ENCODE measurements at places on chromosomes 11 and 22.

GRCh38 chr22:24427500-24428164 is at the start of gene ADORA2A:
Gene ADORA2A (plus strand): TSS chr22:24427599. CDS start chr22:24433405, 5,806 bp downstream.
- no peak for DNase-seq

DNA sequence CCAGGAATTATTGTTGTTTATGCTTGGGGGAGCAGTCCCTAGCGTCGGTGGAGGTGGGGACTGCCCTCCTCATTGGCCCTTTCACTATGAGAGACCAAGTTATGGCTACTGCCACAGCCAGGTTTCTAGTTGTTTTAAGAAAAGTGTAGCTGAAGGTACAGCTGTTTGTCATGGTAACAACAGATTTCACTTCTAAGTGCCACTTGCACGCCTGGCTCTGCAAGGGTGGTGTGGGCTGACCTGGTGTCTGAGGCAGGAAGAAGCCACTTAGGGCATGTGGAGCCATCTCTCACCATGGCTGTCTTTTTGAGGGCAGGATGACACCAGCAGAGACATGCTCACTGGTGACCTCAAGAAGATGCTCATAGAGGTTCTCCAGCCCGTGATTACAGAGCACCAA is 46.3 kb upstream of the MPEG1 start:
- DNase-seq: no peak

DNA sequence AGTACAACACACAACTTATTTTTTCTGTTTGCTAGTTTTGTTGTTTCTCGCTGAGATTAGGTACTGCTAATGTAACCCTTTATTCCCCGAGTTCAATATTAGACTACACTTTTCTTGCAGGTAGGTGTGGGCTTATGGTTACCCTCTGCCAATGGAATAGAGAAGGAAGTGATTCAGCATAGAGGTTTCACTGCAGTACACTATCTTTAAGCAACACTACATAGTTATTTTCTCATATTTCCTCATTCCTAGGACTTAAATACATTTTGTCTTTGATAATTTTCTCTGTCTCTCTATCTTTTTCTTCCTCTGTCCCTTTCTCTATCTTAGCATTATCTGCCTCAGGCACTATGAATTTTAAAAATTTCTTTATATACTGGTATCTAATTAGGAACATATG is 791.0 kb downstream of the FAM181B start:
- DNase-seq: no peak

- no peak for DNase-seq
Observed at GRCh38 chr22:46533070-46533833, 4.2 kb downstream of the CELSR1 start.

GRCh38 chr11:3073029-3073435 is 15.8 kb upstream of the CARS1 start:
- no peak for DNase-seq

DNA sequence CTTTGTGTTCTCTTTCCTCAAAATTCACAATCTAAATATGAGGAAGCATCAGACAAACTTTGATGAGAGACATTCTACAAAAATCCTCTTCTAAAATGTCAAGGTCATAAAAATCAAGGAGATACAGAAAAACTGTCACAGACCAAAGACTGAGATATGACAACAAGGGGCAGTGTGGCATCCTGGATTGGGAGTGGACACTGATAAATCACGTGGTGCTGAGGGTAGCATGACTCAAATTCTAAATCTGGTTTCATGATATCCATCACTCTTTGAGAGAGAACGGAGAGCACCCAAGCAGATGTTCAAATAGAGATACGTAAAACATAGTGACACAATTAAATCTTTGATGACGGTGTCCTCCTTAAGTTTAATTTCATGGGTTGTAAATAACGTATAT is 13.0 kb upstream of the CARD18 start:
- DNase-seq: no peak
